ENCODE measurements at places on chromosomes 4 and X.

GRCh38 chr4:101419336-101420135 is 72.2 kb upstream of the PPP3CA start:
- no peak for DNase-seq

DNA sequence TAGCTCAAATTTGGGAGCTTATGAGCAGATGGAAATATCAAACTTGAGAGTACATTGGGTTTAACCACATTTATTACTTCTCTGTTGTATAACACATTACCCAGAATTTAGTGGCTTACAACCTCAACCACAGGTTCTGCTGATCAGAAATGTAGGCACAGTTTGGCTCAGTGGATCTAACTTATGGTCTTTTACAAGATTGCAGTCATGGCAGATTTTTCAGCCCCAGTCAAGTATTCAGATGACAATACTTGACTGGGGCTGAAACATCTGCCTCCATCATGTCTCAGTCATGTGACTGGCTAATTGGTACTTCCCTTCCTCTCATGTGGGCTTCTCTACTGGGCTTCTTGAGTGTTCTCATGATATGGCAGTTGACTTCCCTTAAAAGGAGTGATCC is 44.0 kb upstream of the ADAD1 start:
- no peak for DNase-seq

- DNase-seq, result no peak
These were observed 37.9 kb downstream of the SUPT20HL2 start for GRCh38 chrX:24276015-24276414.

DNA sequence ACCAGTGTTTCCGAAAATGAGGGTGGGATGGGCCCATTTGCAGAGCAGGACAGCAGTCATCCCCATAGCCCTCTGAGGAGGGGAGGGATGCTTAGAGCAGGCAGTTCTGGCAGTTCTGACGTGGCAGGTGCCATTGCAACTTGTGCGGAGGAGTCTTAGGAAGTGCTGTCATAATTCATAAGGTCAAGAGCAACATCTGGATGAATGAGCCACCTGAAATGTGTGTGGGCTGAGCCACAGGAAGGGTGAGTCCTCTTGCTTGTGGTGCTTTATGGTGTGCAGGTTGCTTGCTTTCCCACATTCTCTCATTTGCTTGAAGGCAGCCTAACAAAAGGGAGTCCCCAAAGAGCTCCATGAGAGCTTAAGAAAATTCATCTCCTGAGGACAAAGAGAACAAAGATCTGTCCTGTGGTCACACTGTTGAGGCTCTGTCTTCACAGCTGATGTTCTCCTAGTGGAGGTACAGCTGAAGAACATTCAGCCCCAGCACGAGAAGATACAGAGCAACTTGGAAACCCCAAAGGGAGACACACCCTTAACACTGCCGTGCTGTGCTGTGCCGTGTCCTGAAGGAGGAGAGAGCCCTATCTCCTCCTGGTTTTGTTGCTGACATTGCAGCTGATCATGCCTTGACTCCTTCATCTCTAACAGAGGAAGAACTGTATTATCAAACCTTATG is 60.3 kb downstream of the DLG3 start:
- no peak for DNase-seq

- DNase-seq, result no peak
These were observed 57.6 kb downstream of the RBM46 start for GRCh38 chr4:154838694-154839093.

GRCh38 chr4:113528395-113528794 is 233.1 kb downstream of the CAMK2D start:
- no peak for DNase-seq

GRCh38 chr4:93983140-93983539 is 154.6 kb downstream of the ATOH1 start:
- no peak for DNase-seq

GRCh38 chr4:184792950-184793555 is 32.7 kb downstream of the ACSL1 start:
- DNase-seq, result peak; percentile 19

GRCh38 chr4:153000076-153000420 is 63.9 kb downstream of the FHDC1 start:
- DNase-seq, result no peak

GRCh38 chrX:111779582-111779981 is 96.4 kb upstream of the TRPC5OS start:
- DNase-seq, result no peak

- DNase-seq, result no peak
These were observed 57.0 kb upstream of the SORBS2 start for GRCh38 chr4:185868983-185869382.

DNA sequence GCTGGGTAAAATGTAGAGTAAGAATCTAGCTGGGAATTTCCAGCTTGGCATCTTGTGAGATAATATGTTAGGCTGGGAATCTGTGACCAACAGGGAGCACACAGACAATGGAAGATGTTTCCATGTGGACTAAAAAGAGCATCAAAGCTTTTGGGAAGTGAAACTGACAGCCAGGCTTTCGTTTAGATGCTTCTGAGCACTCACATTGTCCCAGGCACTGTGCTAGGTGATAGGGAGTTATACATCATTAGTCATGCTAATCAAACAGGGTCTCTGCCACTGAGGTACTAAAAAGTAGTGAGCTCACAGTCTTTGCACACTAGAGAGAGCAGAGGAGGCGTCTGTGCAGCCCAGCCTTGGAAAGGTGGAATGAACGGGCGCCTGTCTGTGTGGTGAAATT is 101.9 kb upstream of the SCOC start:
- DNase-seq, result no peak

DNA sequence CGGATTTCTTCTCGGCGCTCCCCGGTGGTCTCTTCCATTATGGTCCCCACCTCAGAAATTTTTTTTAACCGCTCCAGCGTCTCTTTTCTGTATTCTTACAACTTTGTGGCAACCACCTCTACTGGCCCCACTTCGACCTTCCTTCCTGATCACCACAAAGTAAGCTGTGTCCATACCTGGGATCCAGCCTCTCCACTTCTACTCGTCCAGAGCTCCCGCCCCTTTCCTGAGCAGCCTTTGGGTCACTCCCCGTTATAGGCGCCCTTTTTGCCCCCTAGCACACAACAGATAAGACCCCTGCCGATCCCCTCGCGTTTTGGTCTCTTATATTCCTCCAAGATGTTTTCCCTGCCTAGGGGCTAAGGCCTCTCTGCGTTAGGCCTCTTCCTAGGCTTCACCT is 557 bp downstream of the PIGG start:
- DNase-seq, result no peak

DNA sequence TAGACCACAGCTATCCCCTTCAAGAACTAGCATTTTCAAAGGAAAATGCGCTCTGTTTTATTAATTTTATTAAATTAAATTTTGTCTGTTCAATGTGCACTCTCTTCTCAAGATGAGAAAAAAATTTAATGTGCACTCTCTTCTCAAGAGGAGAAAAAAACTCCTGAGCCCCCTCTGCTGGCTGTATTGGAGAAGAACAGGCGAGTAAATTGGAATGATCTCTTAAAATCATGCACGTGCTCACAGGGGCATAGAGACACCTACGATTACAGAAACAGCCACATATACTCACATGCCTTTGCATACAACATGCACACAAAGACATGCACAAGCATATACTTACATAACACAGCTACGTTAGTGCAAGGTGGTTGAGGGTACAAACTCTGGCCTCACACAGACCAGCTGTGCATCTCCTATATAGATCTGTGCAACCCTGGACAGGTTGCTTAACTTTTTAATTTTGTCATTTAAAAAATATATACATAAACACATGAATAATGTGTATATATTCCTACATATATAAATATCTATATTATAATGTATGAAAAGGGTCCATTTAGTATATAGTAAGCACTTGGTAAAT is 176.2 kb upstream of the CXorf66 start:
- no peak for DNase-seq

- DNase-seq, result no peak
These were observed 309.7 kb downstream of the PACRGL start for GRCh38 chr4:21009956-21010355.

DNA sequence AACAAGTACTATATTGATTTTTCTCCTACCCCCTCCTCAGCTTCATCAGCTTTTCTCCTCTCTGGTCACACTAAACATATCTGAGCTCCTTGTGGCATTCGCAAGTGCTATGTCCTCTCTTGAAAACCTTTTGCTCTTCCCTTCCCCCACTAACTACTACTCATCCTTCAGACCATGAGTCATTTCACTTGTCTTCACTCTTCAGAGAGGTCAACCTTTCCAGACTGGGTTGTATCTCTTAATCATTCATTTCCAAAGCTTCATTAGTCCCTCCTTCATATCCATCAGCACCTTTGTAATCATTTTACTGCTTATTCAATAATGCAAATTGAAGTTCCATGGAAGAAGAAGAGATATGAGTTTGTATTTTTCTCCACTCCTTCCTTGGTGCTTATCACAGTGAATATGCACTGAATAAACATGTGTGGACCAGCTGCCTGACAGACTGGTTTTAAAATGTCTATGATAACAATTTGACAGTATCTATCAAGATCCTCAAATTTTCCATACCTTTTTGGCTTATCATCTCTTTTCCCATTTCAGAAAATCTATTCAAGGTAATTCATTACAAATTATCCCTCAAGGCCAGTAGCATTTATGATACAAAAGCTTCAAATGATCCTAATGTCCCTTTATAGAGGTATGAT is 28.4 kb downstream of the DDX60L start:
- peak; percentile 35 for DNase-seq

DNA sequence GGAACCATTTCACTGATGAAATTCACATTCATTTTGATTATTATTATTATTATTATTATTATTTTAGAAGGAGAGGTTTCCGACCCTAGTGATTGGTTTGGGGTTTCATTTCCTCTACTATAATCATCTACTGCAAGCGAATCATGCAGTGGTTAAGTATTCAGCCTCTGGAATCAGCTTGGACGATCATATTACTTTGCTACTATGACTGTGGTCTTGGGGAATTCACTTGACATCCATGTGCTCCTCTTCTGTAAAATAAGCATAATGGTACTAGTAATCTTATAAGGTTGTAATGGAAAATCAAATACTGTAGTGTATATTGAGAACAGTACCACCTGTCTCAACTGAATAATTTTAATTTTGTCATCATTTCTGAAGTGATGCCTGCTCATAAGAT is 132.1 kb upstream of the SLC4A4 start:
- DNase-seq, result no peak

DNA sequence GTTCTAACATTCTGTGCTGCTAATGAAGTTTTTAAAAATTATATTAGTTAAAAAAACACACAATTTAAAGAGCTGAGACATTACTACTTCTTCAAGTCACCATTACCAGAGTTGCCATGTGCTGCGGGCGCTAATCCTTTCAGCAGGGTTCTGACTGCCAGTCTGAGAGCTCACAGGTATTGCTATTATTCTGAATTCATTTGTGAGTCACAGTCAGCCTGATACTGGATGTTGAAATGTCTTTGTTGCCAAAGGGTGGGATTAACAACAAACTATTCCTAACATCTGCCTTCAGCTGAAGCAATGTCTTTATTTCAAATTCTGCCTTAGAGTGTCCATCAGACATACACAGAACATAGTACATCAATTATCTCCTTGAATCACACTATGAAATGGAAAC is 197.1 kb upstream of the FGF13 start:
- no peak for DNase-seq

DNA sequence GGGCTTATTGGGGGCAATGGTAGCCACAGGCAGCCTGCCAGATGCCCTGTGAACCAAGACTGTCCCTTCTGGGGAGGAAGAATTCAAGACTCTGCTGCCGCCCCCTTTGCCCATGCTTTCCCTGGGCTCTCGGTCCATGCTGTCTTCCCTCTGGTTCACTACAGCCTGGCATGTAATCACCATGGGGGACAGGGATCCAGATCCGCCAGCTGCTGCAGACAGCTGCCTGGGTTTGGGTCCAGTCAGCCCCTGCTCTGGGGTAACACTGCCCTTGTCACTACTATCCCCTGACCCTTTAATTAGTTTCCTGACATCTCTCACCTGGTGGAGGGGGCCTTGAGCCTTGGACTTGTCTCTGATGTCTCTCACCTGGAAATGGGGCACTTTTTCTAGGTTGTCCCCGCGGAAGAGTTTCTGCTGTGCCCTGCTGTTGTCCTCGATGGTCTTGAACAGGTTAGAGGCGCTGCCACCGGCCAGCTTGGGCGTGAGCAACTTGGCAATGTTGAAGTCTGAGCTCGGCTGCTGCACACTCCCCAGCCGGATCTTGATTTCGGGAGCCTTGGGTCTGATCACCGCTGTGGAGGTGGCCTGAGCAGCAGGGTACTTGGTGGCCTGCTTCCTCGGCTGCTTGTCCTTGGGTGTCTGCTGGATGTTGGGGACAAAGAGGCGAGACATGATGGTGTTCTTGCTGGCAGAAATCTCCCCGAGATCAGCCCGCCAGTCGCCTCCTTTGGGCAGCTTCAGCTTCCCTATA is 6.4 kb downstream of the C4orf54 start:
- no peak for DNase-seq

- no peak for DNase-seq
These were observed 67.3 kb downstream of the HPGD start for GRCh38 chr4:174454815-174455473.

- DNase-seq, result no peak
These were observed 1800.8 kb upstream of the PCDH10 start for GRCh38 chr4:131348263-131348662.

DNA sequence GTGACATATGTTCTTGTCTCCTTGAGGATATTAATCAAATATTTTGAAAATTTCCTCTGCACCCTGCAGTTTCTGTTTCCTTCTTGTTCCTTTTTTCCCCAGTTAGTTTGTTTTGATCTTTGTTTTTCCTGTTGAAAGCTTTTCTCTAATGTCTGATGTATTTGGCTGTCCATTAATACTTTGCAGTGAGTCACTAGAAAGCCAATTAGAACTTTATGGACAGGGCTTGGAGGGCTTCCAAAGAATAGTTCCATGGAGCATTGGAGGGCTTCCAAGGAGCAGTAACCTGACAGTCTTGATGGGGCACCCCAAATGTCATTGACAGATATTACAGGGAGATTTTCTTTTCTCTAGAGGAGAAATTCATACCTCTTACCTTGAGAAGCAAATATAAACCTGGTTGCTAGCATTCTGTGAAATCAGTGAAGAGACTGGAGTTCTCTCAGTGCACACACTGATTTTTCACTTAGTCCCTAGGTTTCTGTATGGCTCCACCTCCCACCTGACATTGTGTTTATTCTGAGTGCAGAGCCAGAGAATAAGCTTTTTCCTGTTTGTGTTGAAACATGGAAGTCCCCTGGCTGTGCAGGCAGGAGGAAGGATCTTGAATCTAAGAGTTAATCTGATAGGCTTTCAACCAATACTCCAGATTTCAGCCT is 26.5 kb downstream of the SPARCL1 start:
- no peak for DNase-seq

DNA sequence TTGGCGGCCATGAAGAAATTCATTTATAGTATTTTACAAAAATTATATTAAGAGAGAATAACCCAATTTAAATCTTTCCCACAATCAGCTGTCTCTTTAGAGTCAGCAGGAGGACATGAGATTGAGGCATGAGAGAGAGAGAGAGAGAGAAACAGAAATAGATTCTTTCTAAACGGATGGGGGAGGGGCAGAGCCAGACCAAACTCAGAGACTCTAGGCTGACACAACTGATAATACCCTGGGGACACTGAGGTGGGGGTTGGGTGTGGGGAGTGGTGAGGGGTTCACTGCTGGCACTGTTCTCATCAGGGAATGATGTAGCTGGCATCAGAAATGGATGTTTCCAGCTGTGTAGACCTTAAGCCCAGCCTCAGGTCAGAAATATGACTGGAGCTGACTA is 20.5 kb upstream of the HOPX start:
- no peak for DNase-seq

GRCh38 chr4:3808597-3808996 is 42.4 kb downstream of the ADRA2C start:
- DNase-seq, result no peak

All from HS-27A (cell line).